ENCODE measurements at places on chromosomes 11 and 22.

- DNase-seq, result no peak
Observed at GRCh38 chr11:103906291-103906867, 130.1 kb upstream of the DDI1 start.

DNA sequence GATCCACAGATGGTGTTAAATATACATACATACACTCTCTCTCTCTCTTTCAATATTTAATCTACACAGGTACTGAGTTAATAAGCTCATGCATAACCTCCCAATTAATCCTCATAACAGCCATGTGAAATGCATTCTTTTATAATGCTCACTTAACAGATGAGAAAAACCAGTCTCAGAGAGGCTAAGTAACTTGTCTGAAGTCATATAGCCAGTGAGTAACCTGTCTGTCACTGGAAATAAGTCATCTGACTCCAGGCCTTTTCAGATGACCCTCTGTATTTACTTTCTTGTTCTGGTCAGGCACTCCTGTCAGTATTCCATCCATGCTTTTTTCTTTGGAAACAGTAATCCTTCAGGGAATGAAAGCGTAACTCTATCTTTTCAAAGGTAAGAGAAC, 594.0 kb upstream of the TENM4 start:
- no peak for DNase-seq

- no peak for DNase-seq
Observed at GRCh38 chr11:79592824-79593223, 152.0 kb upstream of the TENM4 start.

GRCh38 chr22:42596336-42596735, 18.3 kb downstream of the POLDIP3 start:
- DNase-seq, result no peak

DNA sequence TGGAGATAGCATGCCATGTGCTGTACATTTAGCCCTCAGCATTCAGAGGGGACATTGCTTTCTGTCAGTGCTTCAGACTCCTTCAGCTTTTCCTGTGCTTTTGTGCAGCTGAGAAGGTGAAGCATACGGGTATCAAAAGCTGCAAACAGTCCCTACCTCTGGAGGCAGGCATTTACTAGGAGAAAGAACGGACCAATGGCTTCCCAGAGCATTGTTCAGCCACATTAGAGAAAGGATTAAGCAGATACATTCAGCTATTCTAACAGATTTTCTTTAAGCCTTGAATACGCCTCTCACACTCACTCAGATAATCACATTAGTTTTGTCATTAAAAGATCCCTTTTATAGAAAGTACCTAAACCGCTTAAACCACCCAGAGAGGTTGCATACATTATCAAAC, 80.7 kb upstream of the FAM181B start:
- DNase-seq, result no peak

Data from left renal cortex interstitium (tissue), 4 donors.